ENCODE measurements at places on chromosomes 12 and 14.

- DNase-seq: no peak
Observed at GRCh38 chr12:40331886-40332285, 107.1 kb downstream of the LRRK2 start.

- no peak for DNase-seq
Observed at GRCh38 chr12:6392504-6392903, 8.5 kb downstream of the LTBR start.

- DNase-seq: no peak
Observed at GRCh38 chr14:35531960-35532747, 1.8 kb upstream of the INSM2 start.

GRCh38 chr12:103930787-103931735 is 851 bp downstream of the HSP90B1 start:
- no peak for DNase-seq

GRCh38 chr14:60646226-60646818 is 3.0 kb downstream of the SIX1 start:
- DNase-seq: no peak

- DNase-seq: no peak
Observed at GRCh38 chr12:130476451-130477135, 138.9 kb downstream of the PIWIL1 start.

DNA sequence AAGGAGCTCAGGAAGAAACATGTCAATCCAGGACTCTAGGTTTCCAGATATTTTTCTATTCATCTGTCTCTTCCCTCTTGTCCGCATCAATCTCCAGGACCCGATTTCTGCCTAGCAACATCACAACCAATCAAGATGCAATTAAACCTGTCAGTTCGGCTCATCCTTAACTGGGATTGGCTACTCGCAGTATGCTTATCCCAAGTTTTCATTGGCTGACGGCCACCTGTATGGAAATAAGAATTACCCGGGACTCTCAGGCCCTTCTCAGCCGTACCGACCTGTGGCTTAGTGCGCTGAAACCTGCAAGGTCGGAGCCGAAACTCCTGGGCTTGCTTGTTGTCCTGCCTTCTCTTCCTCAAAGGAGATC is 20.4 kb upstream of the ATP5MC2 start:
- DNase-seq: no peak

- DNase-seq: no peak
Observed at GRCh38 chr12:132367071-132367851, 37.9 kb upstream of the GALNT9 start.

DNA sequence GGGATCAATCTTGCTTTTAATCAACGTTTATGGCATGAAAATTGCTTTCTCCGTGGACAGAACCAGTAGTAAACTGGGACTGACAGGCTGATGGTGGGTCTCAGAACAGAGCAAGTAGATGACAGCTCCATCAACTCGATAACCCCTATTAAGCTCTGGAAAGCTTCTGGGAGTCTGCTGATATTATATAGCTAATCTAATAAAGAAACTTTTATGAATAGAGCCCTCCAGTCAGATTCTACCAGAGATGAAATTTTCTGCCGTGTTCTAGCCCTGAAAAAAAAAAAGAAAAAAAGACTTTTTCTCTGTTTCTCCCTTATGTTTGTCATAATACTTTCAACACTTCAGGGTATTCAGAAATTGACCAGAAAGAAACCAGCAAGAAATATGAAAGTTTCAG is 171.6 kb downstream of the APAF1 start:
- no peak for DNase-seq

DNA sequence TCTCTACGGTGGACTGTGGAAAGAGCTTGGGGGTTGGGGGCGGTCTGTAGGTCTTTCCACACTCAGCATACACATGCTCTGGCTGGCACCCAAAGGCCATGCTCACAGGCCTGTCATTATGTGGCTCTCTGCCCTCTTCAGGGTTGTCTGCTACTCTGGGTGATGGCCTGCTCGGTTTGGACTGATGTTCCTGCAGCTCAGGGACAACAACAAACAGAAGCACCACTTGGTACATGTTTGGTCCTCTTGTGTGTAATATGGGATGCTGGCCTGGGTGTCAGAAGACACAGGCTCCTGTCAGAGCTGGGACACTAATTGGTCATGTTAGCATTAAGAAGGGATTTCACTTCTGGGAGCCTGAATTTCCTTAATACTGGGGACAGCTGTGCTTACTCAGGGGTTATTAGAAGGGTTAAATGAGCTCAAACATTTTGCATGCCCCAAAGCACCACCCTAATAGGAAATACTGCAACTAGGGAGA is 32.7 kb upstream of the SELPLG start:
- no peak for DNase-seq

DNA sequence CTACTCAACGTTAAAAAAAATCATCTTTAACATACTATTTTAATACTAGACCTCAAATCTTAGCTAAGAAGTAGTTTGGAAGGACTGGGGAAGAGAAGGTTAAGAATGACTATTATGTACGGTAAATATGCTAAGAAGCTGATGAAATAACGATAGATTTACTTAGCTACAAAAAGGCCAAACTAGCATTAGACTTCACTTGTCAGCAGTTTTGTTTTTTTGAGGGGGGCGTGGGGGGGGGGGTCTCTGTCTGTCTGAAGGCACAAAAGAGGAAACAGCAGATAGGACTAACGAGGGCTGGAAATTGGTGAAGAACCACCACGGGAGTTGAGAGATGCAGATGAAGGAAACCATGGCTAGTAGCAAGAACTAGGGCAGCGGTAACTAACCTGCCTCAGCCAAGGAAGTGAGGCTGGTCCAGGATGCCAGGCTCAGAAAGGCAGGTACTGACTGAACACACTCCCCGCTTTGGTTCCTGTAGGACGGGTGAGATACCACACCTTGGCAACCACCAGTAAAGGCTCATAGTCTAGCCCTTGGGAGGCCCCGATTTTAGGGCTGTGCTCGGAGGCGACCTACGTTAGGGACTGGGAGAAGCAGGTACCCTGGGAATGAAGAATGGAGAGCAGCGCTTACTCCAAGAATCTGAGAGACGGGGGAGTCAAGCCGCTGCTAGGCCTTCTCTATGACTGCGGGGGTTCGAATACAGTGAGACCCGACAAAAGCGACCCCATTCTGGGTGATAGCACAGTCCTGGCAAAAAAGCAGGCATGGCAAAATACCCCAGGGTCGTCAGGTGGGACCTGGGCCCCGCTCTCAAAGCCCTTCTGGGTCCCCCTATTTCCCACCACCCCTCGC is 675 bp downstream of the NEDD8 start:
- no peak for DNase-seq

- DNase-seq: no peak
Observed at GRCh38 chr14:104968153-104968527, 10.0 kb downstream of the AHNAK2 start.

DNA sequence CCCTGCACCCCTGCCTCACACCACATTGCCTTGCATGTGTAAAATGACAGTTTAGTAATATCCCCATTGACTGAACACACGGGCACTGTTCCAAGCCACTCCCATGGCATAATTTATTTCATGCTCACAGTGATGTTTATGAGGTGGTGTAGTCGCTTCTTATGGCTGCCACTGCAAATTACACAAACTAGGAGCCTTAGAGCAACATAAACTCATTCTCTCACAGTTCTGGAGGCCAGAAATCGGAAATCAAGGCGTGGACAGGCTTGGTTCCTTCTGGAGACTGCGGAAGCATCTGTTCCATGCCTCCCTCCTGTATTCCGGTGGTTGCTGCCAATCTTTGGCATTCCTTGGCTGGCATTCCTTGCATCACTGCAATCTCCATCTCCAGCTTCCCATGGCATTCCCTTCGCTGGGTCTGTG is 97.3 kb downstream of the RIN3 start:
- no peak for DNase-seq

- no peak for DNase-seq
Observed at GRCh38 chr12:46459111-46459510, 86.5 kb upstream of the SLC38A2 start.

DNA sequence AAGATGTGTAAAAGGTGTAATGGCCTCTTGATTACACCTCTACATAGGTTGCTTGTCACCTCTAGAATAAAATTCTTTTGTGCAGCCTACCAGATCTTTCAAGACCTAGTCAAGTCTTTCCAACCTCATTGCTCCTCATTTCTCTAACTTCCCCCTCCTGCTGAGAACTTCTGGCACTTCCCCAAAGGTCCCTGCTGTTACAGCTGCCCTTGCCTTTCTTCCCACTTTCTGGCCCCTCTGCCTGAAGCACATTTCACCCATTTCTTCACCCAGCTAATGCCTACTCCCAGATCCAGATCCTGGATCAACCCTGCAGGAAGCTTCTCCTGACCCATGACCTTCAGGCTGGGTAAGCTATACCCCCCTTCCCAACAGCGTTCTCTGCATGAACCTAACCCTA is 1.5 kb downstream of the TSHR start:
- no peak for DNase-seq

DNA sequence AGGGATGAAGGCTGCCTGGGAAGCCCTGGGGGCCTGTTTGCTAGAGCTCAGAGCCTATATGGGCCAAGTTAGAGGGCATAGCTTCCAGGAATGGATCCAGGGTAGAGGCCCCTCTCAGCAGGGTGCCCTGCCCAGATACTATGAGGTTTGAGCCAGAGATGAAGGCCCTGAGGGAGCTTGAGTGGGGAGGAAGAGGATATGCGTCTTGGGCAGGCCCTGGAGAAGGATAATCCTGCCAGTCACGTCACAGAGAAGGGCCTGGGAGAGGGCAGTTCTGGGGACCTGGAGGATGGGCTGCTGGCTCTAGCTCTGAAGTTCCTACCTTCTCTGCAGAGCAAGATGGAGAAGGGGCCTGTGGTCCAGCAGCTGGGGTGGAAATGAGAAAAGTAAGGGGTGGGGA is 5.9 kb upstream of the CACNB3 start:
- DNase-seq: no peak

DNA sequence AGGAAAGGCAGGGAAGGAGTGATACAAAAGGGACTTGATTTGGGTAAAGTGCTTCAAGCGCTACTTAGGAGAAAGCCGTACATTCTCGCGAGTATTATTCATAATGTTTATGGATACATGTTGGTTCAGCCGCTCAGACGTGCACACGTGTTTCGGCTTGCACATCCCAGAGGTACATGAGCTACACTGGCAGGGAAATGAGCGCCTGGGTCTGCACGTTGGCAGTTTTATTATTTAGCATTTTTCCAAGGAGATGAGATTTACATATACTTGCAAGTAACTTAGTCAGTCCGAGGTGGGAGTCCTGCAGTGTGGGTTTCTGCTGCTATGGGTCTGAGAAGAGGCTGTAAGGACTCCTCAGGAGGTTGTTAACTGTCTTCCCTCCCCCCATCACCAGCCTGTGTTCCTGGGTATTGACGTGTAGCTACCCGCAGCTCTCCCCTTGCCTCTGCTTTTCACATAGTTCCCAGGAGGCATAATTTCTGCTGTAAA is 1.5 kb downstream of the PRKCH start:
- DNase-seq: no peak

DNA sequence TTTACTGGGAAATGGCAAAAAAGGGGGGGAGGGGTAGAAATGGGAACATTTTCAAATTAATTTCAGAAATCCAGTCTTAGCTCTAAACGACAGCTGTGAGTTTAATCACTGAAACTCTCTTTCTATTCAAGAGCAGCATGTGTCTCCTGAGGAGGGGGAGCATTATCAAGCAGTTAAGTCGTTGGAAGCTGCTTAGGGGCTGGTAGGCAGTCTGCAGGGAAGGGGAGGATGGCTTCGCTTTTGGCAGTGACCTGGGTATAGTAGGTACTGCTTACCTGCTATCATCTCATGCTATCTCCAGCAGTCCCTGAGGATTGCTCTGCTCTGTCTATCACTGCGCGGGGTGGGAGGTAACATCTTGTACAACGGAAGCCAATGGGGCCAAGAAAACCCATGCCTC is 567.4 kb downstream of the NRXN3 start:
- DNase-seq: no peak

DNA sequence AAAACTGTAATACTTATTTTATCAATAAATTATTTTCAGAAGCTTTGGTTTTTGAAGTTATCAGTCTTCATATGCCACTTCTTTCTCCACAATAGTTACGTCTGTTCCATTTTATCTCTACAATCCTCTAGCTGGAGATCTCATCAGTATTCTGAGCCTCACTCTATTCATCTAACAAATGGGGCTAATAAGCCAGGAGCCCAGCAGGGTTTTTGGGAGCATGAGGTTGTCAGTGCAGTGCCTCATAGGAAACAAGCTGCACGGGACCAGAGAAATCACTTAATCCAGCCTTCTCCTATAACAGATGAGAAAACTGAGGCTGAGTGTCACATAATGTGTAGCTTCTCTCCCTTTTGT is 501.9 kb upstream of the RGS6 start:
- DNase-seq: no peak

- DNase-seq: no peak
Observed at GRCh38 chr12:19683178-19683927, 244.1 kb downstream of the AEBP2 start.

GRCh38 chr12:34336619-34337465 is 314.5 kb downstream of the ALG10 start:
- DNase-seq: no peak

- DNase-seq: no peak
Observed at GRCh38 chr12:81866081-81866480, 106.9 kb upstream of the PPFIA2 start.

DNA sequence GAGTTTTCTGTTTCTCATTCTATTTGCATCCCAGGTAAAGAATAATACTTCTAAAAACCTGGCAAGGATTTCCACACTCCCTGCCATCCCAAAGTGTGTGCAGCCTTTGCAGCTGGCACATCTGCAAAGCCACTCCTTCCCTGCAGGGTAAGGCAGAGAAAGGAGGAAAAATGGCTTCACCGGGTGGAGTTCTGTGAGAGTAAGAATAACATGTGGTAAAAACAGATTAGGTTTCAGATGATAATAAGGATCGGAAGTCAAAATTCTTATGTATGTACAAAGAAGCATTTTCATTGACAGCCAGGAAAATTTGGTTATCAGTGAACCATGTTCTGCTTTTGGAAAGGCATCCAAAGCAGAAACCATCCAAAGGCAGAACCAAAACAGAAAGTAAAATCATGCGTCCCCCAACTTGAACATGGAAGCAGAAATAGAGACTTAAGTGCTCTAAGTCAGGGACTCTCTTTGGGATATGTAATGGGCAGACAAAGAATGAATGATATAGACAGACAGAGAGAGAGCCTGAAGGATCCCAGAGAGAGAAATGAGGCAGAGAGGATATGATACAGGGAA is 192.6 kb upstream of the CCDC196 start:
- DNase-seq: no peak

- DNase-seq: no peak
Observed at GRCh38 chr14:52911904-52912303, 38.9 kb downstream of the FERMT2 start.
